ENCODE measurements at places on chromosomes 1 and 21.

DNA sequence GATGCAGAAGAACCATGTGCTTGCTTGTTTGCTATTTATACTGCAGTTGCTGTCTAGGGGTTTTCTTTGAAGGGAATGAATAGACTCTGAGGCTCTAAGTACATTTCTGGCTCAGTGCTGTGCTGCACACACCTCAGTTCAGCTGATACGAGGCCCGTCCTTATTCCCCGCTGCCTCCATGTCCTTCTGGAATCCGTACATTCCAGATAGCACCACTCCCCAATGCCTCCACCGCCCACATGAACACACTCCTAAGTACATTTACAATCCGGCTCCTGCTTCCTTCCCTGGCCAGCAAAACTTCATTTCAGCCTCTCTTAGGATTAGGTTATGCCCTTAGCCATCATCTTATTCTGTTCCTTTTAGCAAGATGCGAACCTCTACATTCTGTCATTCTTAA lies 57.1 kb downstream of the KCNC4 start:
- ATAC-seq, result no peak

DNA sequence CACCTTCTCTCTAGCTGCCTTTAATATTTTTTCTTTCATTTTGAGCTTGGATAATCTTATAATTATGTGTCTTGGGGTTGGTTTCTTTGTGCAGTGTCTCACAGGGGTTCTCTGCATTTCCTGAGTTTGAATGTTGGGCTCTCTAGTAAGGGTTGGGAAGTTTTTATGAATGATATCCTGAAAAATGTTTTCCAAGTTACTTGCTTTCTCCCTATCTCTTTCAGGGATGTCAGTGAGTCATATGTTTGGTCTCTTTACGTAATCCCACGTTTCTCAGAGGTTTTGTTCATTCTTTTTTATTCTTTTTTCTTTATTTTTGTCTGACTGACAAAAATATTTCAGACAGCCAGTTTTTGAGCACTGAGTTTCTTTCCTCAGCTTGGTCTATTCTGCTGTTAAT lies 55.4 kb upstream of the CCDC190 start:
- no peak for ATAC-seq

- ATAC-seq, result no peak
Observed at GRCh38 chr1:31467005-31467674, 54.1 kb downstream of the SERINC2 start.

DNA sequence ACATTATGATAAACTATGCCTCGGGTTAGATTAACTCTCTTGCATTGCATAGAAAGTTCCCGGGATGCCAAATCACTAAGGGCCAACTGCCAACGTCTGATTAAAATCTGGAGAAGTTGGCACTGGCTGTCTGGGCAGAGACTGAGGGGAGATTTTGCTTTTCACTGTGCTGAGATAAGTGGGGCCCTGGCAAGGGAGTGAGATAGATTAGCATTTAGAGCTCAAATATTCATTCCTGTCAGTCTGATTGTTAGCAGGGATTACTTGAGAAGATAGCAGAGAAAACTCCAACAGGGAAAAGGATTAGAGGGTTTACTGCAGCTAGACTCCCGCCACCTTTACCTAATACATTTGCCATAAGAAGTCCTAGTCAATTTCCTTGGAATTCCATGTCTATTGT lies 714.1 kb upstream of the CHRM3 start:
- ATAC-seq, result no peak

DNA sequence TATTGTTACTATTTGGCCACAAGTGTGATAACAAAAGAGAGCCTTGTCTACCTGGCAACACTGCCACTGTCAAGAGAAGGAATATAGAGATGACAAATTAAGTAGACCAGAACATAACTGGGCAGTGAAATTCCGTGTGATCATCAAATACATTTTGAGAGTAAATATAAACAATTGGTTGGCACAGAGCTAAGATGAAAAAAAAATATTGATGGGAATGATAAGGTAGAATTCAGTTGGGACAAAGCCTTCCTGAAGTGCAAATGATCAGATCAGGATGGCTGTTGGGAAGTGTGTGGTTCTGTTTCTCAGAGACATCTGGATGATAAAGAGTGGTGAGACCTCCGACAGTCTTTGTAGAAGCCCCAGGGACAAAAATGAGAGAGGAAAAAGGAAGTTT lies 205.5 kb upstream of the CAMK1G start:
- ATAC-seq, result no peak

GRCh38 chr1:220906561-220907334 lies 27.5 kb downstream of the HLX start:
- no peak for ATAC-seq

- peak; percentile 53 for ATAC-seq
Observed at GRCh38 chr1:16167331-16168143, 11.7 kb upstream of the EPHA2 start.

GRCh38 chr1:203871114-203871880 lies 9.9 kb downstream of the SNRPE start:
- ATAC-seq, result peak; percentile 51

- no peak for ATAC-seq
Observed at GRCh38 chr1:25106352-25106751, 126.0 kb downstream of the SYF2 start.

DNA sequence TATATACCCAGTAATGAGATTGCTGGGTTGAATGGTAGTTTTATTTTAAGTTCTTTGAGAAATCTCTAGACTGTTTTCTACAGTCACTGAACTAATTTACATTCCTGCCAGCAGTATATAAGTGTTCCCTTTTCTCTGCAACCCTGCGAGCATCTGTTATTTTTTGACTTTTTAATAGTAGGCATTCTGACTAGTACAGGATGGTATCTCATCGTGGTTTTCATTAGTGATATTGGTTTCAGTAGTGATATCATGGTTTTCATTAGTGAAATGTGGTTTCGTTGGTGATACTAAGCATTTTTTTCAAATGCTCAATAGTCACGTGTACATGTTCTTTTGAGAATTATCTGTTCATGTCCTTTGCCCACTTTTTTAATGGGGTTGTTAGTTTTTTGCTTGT lies 316.8 kb downstream of the PTBP2 start:
- no peak for ATAC-seq

GRCh38 chr21:16072737-16073136 lies 343.0 kb downstream of the USP25 start:
- ATAC-seq, result no peak

GRCh38 chr1:156522443-156522970 lies 21.9 kb upstream of the MEF2D start:
- ATAC-seq, result no peak

DNA sequence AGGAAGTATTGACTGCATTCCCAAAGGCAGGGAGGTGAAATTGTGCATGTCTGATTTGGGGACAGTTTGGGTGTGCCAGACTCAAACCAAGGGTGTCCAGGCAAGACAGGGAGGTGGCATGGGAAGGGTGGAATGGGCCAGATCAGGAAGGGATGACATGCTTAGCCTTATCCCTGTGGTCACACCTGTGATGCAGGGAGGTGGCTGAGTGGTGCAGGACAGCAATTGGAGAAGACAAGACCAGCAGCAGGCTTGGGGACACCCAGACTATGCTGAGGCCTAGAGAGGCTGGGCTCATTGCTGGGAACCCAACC lies 4.0 kb downstream of the FOXO6 start:
- ATAC-seq, result no peak

- ATAC-seq, result no peak
Observed at GRCh38 chr1:5872886-5873285, 119.3 kb downstream of the NPHP4 start.

DNA sequence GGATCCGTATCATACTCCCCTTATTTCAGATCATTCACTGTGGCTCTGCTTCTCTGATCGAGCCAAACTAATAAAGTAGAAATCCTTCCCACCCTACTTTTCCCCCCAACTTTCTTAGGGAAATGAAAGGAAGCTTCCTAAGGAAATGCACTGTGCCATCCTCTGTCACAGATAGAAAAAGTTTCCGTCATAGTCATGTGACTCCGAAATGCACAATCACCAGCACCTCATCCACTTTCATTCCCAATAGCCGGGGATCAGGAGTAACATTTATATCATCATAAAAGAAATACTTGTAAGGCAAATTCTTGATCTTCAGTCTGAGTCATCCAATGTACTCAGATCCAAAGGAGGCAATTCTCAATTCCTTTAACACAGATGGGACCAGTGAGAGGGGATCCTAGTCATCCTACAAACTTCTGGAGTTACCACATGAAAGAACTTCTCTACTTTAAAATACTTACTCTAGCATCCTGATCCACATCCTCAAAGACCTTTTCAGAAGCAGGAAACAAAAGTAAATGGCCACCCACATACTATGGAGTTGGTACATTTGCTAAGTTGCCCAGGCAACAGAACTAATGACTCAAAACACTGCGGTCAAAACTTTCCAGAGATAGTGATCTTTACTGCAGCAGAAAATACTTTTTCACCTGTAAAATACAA lies 97.8 kb upstream of the ZC3H11B start:
- no peak for ATAC-seq

- no peak for ATAC-seq
Observed at GRCh38 chr1:38815903-38816627, 43.5 kb downstream of the RRAGC start.

DNA sequence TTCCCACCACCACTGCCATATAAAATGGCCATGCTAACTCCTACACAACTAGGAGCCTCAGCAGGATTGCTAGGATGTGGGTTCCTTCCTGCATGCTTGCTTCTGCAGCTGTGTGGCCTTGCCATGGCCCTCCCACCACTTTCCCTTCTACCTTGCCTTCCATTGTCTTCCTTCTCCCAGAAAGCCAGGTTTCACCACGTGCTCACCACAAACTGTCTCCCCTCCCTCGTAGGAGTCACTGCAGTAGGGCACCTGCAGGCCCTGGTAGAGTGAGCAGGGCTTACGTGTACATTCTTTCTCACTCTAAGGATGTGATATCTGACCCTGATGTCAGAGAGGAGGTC lies 3.7 kb downstream of the C1orf226 start:
- ATAC-seq, result no peak

GRCh38 chr1:106600626-106601025 lies 455.8 kb upstream of the PRMT6 start:
- ATAC-seq, result no peak

GRCh38 chr1:110471131-110471530 lies 20.2 kb downstream of the PROK1 start:
- ATAC-seq, result no peak

DNA sequence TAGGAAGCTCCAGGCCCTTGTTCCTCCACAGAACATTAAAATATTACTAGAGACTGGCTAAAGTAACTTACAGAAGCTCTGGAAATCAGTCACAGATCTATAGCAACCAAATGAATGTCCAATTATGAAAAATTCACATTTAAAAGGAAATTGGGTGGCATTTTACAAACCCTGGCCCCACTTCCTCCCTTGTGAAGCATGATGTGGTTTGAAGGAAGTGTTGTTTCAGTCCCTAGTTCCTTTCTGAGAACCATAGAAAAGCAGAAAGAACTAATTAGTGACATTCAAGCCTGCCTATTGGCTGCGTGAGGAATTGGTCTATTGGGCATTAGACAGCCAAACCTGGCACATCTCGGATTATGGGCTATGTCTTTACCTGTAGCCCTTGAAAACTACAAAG lies 649.7 kb upstream of the NEGR1 start:
- ATAC-seq, result no peak

DNA sequence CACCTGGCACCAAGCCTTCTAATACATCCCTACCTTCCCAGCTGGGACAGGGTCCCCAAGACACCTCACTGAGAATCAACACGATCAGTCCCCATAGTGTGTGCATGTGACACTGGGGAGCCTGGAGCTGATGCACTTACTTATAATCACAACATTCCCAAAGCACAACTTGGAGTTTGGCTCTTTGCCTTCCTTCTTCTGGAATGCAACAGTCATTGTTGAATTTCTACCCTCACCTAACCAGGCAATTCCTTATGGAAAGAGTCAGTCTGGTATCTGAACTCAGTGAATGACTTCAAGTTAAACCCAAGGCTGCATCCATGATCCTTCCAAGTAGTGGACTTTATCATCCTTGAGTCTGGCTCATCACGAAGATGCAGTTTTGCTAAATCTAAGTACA lies 86.1 kb downstream of the DSCAM start:
- ATAC-seq, result no peak

DNA sequence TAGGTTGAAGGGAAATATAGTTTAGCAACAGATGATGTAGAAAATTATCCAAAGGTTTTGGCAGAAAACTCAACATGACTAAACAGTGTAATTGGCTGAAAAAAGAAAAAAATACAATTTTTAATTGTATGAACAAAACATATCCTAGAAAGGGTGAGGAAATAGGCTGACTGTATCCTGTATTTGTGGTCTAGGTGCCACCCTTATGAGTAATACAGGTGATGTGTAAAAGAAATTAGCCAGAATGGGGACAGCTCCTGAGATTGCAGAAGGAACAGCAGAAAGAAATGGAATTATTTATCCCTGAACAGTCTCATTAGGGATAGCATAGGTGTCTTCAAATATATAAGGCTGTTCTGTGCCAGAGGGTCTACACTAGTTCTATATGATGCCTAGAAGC lies 24.6 kb downstream of the DNASE2B start:
- no peak for ATAC-seq

- ATAC-seq, result no peak
Observed at GRCh38 chr21:41366522-41367151, 4.8 kb downstream of the MX2 start.

DNA sequence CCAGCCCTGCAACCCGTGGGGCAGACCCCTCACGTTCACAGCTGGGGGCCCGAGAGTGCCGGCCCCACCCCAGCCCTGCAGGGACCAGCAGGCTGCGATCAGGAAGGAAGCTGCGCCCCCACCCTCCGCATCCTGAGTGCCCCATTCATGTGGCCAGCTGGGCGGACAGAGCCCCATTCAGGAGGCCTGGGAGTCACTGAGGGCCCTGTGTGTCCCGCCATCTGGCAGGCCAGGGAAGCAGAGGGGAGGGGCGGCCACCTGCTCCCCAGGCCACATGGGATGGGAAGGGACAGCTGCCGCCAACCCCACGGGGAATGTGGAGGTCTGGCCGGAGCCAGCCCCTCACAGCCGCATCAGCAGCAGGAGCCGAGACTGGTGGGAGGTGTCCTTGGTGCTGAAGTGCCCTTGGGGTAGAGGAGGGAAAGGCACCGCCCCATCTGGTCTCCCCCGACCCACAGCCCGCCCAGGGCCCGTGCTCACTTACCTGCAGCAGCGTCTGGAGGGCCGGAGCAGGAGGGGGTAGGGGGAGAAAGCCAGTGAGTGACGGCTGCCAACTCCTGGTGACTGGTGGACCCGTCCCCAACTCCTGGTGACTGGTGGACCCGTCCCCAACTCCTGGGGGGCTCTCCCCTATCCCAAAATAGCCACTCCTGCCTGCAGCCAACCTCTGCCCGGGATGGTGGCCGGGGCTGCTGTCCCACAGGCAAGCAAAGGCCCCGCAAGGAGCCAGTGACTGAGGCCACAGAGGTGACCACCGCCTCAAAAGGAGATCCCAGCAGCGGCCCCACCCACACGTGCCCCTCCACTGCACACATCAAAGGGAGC lies 8.7 kb downstream of the ACAP3 start:
- ATAC-seq, result no peak

GRCh38 chr1:151759241-151759640 lies 4.1 kb downstream of the MRPL9 start:
- ATAC-seq, result no peak

GRCh38 chr1:235940285-235940684 lies 73.6 kb upstream of the LYST start:
- ATAC-seq, result no peak

DNA sequence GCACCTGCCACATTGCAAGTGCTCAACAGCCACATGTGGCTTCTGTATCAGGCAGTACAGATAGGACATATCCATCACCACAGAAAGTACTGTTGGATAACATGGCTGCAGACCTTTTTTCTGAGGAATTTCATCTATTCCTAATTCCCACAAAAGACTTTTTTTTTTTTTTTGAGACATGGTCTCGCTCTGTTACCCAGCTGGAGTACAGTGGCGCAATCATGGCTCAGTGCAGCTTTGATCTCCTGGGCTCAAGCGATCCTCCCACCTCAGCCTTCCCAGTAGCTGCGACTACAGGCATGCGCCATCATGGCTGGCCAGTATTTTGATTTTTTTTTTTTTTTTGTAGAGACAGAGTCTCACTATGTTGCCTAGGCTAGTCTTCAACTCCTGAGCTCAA lies 33.3 kb downstream of the YARS1 start:
- ATAC-seq, result no peak
